Activated naive CD4-positive, alpha-beta T cell (primary cell): ENCODE measurements at places on chromosomes 1 and 21.

DNA sequence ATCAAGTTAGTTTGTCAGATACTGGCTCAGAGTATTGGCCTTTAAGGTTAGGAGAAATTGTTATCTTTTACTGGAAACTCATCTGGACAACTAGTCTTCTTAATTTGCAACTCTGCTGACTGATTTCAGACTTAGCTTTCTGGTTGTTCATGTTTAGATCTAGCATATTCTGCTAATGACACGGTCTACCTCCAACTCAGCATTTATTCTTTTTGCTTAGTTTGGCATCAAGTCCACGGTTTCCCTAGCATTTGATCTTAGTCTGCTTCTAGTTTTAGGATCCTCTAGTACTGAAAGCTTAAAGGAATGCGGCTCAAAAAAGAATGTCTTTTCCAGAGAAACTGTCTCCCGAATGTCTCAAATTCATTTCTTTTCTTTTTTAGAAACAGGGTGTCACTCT is 75.6 kb upstream of the SLFNL1 start:
- no peak for DNase-seq

DNA sequence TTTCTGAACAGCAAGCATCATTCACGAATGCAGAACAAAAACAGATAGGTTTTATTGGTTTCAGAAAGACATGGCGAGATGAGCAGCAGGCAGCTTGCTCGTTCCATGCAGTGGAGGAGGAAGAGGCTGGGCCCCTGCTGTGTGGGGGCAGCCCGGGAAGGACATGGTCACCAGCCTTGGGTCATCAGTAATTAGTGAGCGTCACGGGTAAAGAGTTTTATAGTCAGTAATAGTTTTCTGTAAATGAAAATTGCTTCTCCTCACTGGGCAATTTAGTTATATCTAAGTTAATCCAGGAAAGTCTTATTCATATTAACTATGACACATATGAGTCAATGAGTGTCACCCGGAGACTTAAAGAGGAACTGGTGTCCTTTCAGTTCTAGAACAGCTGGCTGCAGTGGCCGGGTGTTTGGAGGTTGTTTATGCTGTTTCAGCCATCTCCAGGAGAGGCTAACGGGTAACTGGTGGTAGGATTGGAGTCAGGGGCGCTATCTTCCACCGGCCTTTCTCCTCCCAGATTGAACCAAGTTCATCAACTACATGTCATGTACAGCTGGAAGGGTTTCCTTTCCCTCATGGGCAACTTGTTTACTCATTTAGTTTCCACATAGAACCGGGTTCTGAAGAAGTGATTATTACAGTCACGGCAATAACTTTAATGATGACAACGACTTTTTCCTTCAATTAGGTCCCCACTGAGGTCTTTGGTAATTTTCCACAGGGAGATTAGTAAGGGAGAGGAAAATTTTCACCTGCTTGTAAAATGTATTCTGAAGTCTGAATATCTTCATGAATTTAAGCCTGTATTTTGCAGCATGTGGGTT is 34.6 kb upstream of the SLC45A1 start:
- no peak for DNase-seq

- DNase-seq, result no peak
Observed at GRCh38 chr1:240044620-240045019, 47.1 kb upstream of the FMN2 start.

DNA sequence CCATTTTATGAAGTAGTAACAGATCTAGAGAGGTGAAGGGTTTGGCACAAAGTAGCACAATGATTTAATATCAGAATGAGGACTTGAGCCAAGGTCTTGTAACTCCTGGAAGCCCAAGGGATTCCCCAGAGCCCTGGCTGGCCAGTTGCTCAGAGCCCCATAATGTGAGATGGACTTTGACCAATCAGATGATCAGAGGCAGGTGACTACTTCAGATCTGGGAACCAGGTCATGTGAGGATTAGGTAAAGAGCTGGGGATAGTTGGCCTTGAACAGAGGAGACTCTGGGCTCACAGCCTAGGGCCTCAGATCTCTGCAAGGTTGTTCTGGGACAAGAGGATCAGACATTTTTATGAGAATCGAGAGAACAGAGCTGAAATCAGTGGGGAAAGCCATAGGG is 18.9 kb downstream of the SHISAL2A start:
- DNase-seq, result no peak

GRCh38 chr1:44108241-44108640 is 10.4 kb upstream of the KLF17 start:
- DNase-seq, result no peak

- DNase-seq, result no peak
Observed at GRCh38 chr1:246005067-246005466, 502.0 kb downstream of the SMYD3 start.

- no peak for DNase-seq
Observed at GRCh38 chr1:245858722-245859492, 648.2 kb downstream of the SMYD3 start.

DNA sequence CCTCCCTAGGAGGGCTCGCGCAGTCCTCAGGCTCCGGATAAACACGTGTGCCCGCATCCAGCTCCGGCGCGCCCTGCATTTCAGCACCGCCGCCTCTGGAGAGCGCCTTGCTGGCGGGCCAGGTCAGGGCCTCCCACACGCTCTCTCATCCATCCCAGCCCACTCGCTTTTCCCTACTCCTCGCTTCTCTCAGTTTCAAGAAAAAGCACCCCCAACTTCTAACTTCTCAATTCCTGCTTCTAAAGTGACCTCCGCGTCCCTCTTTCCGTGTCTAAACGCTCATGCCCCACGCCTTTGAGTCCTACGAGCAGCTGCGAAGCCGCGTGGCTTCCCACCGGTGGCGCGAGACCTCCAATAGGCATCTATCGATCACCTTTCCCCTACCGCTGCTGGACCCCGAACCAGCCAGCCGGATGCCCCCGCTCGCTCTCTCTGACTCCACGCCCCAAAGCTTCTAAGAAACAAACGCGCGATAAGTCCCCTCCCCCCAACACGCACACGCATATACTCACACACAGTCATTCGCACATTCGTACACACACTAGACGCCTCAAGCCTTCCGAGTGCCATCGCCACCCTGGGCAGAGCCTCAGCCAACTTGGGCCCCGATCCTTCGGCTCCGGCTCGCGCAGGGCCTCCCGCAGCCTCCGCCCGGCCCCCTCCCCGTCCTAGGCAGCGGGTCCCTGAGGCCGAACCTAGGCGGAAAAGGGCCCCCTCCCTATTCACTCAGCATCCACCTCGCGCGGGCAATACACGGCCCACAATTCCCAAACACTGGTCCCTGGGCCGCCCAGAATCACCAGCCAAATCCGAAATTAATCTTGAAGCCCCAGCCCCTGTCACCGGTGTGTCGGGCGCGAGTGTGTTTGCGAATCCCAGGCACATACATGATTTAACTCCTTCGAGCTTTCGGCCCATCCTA is 1.1 kb downstream of the NMNAT2 start:
- no peak for DNase-seq

- DNase-seq, result no peak
Observed at GRCh38 chr1:236024641-236025040, 40.2 kb downstream of the NID1 start.

DNA sequence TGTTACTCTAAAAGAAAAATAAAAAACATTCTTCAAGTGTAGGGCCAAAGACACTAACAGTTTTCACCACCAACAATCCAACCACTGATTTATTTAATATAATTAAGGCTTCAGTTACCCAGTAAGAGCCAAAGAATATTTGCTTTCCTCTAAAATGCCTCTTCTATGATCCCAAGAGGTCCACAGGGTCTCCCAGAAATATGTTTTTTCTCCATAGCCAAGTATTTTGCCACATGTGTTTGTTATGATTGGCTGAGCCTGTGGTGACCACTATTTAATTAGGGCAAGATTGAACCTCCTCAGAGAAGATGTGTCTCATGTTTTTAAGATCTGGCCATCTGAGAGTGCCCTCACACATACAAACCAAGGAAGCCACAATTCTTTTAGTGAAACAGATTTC is 135.9 kb downstream of the TPR start:
- DNase-seq, result no peak

GRCh38 chr1:201903135-201903534 is 14.4 kb downstream of the SHISA4 start:
- no peak for DNase-seq

DNA sequence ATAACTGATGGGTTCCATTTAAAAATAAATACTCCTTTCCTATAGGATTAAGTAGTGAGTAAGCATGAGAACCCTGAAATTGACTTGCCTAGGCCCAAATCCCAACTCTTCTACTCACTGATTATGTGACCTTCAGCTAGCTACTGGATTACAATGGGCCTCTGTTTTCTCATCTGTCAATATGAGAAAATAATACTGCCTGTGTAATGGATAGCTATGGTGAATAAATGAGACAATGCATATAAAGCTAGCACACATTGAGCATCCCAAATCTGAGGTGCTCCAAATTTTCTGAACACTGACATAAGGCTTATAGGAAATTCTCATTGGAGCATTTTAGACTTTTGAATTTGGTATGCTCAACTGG is 5.3 kb upstream of the LRRC8C start:
- DNase-seq, result no peak

DNA sequence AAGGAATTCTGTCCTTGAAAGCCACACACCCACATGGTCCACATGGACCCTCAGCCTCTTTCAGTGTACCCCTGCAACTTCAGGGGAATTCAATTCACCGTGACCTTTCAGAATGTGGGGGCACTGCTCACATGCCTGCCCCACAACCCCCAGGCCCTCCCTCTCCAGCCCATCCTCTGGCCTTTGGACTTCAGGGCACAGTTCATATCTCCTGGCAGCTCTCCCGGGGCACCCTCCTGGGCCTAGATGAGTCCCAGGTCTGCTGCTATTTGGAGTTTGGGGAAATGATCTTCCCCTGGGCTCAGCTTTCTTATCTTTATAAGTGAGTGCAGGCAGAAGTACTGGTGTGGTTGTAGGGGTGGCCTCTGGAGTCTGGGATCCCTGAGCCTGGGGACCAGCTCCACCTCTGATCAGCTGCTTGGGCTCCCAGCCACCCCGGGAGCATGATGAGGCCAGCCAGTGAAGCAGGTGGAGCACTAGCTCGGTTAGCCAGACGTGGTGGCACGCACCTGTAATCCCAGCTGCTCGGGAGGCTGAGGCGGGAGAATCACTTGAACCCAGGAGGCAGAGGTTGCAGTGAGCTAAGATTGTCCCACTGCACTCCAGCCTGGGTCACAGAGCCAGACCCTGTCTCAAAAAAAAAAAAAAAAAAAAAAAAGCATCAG is 15.8 kb downstream of the C1orf167 start:
- no peak for DNase-seq

DNA sequence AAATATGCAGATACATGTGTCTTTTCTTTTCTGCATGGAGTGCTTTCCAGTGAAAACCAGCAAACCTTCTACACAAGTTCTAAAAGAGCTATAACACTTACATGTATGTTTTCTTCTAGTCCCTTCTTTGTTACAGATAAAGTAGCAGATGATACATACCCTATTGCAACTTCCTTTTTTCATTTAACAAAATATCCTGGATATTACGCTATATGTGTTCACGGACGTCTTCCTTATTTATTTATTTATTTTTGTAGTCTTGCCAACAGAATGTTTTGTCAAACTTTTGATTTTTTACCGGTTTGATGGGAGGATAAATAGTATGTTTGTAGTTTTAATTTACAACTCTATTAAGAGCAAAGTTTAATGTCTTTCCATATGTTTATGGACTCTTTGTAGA is 5.2 kb upstream of the GALNT2 start:
- no peak for DNase-seq

GRCh38 chr1:61268546-61269240 is 186.3 kb downstream of the NFIA start:
- DNase-seq, result no peak

GRCh38 chr1:57857809-57858208 is 433.9 kb upstream of the DAB1 start:
- DNase-seq, result no peak

- DNase-seq, result no peak
Observed at GRCh38 chr1:152906023-152906565, 2.3 kb upstream of the IVL start.

- DNase-seq, result no peak
Observed at GRCh38 chr1:72062584-72062983, 219.8 kb downstream of the NEGR1 start.

GRCh38 chr1:26126321-26127084 is 14.9 kb downstream of the PDIK1L start:
- peak; percentile 22 for DNase-seq

DNA sequence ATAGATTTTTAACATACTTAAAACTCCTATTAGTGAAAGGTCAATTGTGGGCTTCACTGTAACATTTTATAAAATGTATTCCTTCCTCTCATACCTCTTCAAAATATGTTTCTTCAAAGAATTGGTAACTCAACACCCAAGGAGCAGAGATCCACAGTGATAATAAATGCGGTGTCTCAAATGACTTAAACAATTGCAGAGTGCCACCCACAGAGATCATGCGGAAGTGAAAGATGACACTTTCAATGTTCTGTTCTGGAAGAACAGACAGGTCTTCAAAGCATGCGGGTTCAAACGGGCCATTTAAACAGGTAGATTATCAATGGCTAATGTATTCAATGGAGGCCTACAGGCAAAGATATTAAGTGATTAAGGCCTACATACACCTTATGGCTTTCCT is 157.0 kb upstream of the GREM2 start:
- no peak for DNase-seq

GRCh38 chr1:44262414-44262813 is 49.1 kb downstream of the DMAP1 start:
- no peak for DNase-seq

DNA sequence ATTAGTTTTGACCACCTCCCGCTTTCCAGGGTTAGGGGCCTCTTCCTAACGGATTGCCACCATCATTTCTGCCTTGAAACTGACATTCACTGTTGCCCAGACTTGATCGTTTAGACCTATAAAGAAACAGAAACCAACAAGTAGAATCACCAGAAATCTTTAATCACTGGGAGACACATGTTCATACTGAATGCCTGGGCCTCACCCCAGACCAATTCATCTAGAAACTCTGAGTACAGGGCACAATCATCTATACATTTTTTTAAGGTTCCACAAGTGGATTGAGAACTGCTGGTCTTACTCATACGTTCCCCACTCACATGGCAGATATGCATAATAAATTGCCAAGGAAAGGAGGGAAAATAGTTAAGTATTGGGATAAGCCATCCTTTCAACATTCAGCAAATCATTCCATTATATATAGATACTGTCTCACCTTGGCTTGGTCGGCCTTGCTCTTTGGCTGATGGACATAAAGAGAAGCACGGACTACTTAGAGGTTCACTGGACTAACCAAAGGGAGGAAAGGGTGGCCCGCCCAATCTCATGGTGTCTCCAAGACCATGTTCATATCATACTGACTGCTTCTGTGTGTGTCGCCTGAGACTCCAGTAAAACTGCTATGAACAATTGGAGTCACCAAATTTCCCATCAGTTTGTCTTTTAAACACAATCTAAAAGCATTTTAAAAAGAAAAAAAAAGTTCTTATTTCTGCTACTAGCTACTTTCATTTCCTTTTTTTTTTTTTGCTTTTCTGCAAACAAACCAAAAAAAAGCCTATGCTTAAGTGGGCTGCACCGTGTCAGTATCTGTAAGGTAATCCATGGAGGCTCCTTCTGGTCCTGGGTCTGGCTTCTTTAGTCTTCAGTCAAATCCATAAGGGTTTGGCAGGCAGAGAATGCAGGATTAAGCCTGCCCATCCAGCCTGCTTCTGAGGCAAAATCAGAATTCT is 9.4 kb upstream of the TARBP1 start:
- DNase-seq, result no peak
